NCI-H1092 (cell line): ENCODE measurements at places on chromosomes 3 and 15.

GRCh38 chr3:4866866-4867265 lies 112.4 kb upstream of the BHLHE40 start:
- DNase-seq: no peak

- DNase-seq: no peak
Observed at GRCh38 chr15:28185148-28185895, 86.2 kb upstream of the OCA2 start.

DNA sequence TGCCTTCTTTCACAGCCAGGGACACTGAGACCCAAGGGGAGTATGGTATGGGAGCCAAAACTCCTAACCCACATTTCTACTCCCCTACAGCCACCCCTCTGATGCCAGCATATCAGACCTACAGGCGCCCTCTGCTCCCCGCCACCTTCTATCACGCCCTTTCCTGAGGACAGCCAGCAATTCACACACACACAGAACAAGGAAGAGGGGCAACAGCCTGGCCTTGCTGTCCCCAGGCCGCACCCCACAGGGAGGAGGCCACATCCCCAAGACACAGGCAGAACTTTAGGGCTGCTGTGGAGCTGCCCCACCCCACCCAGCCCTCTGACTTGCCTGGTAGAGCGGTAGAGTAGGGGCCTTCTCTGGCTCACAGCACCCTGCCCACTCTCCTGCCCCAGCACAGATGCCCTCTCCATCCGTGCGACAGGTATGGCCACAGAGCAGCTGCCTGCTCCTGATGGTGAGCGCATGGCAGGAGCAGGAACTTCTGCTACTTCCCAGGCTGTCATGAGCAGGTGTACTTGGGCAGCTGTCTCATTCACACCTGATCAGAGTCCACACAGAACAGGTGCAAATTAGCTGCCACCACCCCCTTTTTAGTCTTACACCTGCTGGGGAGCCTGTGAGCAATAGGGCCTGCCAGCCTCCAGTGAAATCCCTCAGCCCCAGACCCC lies 33.4 kb downstream of the CCDC33 start:
- DNase-seq: no peak

- no peak for DNase-seq
Observed at GRCh38 chr3:44761101-44761423, 357 bp downstream of the KIAA1143 start.

GRCh38 chr15:66840615-66841390 lies 138.8 kb downstream of the SMAD6 start:
- DNase-seq: no peak

- no peak for DNase-seq
Observed at GRCh38 chr3:148641722-148642121, 56.0 kb upstream of the AGTR1 start.

DNA sequence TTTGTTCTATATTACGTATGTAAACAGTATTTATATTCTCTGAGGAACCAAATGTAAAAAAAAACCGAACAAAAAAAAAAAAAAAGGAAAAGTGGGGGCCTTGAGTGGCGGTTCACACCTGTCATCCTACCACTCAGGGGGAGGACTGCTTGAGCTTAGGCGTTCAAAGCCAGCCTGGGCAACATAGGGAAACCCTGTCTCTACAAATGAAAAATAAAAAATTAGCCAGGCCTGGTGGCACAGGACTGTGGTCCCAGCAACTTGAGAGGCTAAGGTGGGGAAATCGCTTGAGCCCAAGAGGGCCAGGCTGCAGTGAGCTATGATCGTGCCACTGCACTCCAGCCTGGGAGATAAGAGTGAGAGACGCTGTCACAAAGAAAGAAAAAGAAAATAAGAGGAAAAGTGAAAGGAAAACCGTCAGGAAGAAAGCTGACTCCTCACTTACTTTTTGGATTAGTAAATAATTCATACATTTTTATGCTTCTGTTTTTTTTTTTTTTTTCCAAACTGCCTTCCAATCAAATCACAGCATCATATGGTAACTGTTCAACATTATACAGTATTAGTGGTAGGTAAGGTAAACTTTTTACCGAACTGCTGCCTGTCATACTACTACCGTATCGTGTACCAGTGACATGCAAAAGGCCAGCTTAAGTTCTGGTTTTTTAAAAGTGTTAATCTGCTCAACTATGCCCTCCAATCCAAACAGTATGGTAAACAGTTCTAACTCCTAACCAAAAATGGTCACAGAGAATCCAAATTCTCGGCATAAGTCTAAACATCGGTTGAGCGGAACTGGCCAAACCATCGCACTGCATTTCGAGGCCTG lies 1.2 kb downstream of the PHC3 start:
- DNase-seq: no peak
